ENCODE measurements at places on chromosomes 7 and 10.
A peak's percentile ranks its signal among the peaks of the same experiment; 100 is the strongest.

- DNase-seq, result no peak
Measured at GRCh38 chr10:15200626-15201025, 32.1 kb upstream of the NMT2 start.

GRCh38 chr10:79060641-79061255 is 8.0 kb upstream of the ZMIZ1 start:
- no peak for DNase-seq

GRCh38 chr10:96446966-96447596 is 66.6 kb downstream of the TLL2 start:
- no peak for DNase-seq

- DNase-seq, result no peak
Measured at GRCh38 chr10:124524991-124525653, 63.5 kb downstream of the LHPP start.

DNA sequence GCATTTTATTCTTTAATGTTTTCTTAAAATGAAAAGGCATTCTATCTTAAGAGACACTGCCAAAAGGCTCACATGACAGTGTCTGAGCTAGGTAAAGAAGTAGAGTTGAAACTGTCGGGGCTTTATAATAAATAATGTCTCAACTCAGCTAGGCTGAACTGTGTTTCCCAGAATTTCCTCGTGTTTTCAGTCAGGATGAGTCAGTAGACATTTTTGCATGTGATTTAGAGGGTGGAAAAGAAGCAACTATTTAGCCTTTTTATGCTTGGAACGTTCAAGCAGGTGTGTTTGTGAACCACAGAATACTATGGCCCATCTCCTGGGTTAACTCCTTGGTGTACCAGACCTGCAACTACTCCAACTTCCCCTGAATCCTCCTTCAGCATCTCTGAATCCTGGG is 23.4 kb upstream of the LIPA start:
- no peak for DNase-seq

DNA sequence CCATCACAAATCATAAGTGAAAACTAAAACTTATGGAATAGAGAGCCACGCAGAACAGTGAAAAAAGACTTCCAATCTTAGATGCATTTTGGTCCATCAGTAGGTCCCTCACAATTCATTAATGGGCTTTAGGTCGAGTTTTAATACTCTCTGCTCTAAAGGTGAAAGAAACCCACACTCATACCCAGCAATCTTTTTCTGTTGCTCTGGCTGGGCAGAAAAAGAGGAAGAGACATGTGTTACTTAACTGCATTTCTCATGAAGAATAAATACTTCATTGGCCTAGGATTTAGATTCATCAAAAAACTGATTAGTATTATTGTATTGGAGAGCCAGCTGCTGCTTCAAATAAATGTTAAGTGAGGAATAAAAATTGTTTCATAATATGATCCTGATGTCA is 645.7 kb downstream of the PHTF2 start:
- DNase-seq, result no peak

DNA sequence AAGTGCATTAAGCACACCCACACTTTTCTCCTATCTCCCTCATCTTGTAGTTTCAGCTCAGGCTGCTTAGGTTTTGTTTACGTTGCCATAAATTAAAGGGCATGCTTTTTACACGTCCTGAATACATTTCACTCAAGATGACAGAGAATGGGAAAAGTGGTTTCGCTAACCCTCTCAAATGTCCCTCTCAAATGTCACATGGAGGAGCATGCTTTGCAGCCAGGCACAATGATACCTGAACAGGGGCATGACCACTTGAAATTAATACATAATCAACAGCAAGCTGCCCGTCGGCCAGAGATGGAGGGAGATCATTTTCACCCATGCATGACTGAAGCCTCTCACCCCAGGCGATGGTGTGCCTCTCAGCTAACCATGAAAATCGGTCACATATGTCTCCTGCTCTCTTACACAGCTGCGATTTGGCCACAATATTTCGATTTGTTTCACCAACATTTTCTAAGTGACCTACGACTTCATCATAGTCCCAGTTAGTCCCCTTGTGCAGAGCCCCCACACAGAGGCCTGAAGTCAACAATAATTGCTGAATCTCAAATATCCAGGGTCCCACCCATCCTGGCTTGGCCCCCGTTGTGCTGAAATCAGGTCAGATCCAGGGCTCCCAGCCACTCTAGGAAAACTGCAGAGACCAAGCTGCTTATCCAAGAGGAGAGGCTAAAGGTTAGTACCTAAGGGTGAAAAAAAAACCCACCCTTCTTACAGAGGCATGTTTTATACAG is 373.9 kb upstream of the NFE2L3 start:
- DNase-seq, result no peak

- no peak for DNase-seq
Measured at GRCh38 chr7:142608630-142609428, 140.4 kb upstream of the PRSS1 start.

GRCh38 chr10:126917375-126917774 is 12.1 kb downstream of the DOCK1 start:
- DNase-seq, result no peak

DNA sequence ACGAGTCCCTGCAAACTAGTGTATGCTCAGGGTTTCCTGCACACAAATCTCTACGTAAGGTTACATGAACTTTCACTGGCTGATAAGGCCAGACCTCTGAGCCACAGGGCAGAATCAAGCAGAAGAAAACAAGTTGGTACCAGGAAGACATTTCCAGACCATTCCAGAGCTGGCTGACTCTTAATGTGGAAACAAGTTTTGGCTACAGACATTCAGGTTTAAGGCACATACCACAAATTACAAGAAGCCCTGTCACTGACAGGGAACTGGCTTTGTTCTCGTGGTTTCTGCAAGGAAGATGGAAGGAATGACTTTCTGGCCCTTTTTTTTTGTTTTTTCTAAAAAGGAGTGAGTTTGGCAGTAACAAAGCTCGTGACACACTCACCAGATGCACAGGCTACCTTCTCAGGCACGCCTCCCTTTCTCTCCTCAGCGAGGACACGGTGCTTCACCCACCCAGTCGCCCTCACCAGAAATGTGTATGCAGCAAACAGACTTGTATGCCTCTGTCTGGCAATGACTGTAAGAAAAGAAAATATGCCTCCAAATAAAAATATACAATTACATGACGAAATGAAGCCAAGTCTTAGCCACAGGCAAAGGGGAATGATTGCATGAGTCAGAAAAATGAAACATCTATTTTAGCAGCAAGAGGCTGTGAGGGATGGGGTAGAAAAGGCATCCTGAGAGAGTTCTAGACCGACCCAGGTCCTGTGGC is 22.6 kb downstream of the PLAC9 start:
- no peak for DNase-seq

- DNase-seq, result no peak
Measured at GRCh38 chr7:43148161-43148731, 35.8 kb downstream of the HECW1 start.

DNA sequence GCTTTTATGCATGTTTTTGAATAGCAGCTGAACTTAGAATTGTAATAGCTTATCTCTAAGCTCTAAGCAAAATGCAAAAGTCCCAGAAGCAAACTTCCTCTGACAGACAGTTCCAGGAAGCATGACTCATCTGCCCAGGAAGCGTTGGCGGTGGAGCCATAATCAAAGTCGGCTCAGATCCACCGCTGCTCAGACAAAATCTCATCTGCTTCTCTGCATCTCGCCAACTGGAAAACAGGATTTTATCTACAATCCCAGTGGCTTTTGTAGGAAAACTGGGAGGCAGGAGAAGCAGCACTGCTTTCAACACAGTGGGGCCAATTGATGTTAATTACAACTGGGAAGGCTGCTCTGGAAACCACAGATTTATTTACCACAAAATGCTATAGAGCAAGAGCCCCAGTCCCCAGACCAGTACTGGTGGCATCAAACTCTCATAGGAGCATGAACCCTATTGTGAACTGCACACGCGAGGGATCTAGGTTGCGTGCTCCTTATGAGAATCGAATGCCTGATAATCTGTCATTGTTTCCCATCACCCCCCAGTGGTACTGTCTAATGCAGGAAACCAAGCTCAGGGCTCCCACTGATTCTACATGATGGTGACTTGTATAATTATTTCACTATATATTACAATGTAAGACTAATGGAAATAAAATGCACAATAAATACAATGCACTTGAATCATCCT is 99.9 kb downstream of the CUBN start:
- peak; percentile 82 for DNase-seq

- no peak for DNase-seq
Measured at GRCh38 chr7:98784216-98784785, 85.5 kb downstream of the TMEM130 start.

Measured in CD4-positive, alpha-beta T cell treated with Interleukin-17A for 4 hours (primary cell).